Esophagus mucosa (tissue), 1 donor: ENCODE measurements at places on chromosomes 1 and 21. TPM values are rescaled to one million over a fixed set of nuclear protein-coding genes. Genes with fewer than 3 reads are reported as not detected.

Gene THEM5
- total RNA-seq = 0.32 TPM

Gene DNAH14
- 5.9 TPM for total RNA-seq

Gene ADORA3
- total RNA-seq = 0.64 TPM

Gene USP33
- total RNA-seq = 24.7 TPM

Gene DSCAM
- not detected for total RNA-seq

Gene COL16A1
- 11.8 TPM for total RNA-seq

Gene ZNF326
- 14.7 TPM for total RNA-seq

Gene LDLRAP1
- total RNA-seq = 18.8 TPM

Gene FGR
- total RNA-seq = 1.3 TPM

Gene MAP3K7CL
- 3.1 TPM for total RNA-seq

Gene CR1L
- not detected for total RNA-seq

Gene SEMA4A
- total RNA-seq = 34.6 TPM

Gene TPTE
- total RNA-seq = not detected

Gene AMY2A
- not detected for total RNA-seq

Gene TARS2
- total RNA-seq = 20.3 TPM

Gene CACNA1E
- total RNA-seq = 0.04 TPM

Gene CD247
- total RNA-seq = 0.80 TPM

Gene TMEM240
- not detected for total RNA-seq

Gene SLC37A1
- total RNA-seq = 13.9 TPM
